ENCODE measurements at places on chromosomes 16 and 17. TPM values are rescaled to one million over a fixed set of nuclear protein-coding genes. Genes with fewer than 3 reads are reported as not detected.
A peak's percentile ranks its signal among the peaks of the same experiment; 100 is the strongest.

GRCh38 chr16:55403464-55403863 is 75.5 kb upstream of the MMP2 start:
- no peaks in the 10 kb centered on the region for H3K36me3 ChIP-seq
- H3K4me1 ChIP-seq = no peaks in the 10 kb centered on the region
- H3K27ac ChIP-seq = no peak overlapping the region
- no peak overlapping the region for H3K4me3 ChIP-seq
- DNase-seq = no peak

The EPOP gene
- 34.9 TPM for total RNA-seq

The CNTNAP4 gene
- total RNA-seq = not detected

DNA sequence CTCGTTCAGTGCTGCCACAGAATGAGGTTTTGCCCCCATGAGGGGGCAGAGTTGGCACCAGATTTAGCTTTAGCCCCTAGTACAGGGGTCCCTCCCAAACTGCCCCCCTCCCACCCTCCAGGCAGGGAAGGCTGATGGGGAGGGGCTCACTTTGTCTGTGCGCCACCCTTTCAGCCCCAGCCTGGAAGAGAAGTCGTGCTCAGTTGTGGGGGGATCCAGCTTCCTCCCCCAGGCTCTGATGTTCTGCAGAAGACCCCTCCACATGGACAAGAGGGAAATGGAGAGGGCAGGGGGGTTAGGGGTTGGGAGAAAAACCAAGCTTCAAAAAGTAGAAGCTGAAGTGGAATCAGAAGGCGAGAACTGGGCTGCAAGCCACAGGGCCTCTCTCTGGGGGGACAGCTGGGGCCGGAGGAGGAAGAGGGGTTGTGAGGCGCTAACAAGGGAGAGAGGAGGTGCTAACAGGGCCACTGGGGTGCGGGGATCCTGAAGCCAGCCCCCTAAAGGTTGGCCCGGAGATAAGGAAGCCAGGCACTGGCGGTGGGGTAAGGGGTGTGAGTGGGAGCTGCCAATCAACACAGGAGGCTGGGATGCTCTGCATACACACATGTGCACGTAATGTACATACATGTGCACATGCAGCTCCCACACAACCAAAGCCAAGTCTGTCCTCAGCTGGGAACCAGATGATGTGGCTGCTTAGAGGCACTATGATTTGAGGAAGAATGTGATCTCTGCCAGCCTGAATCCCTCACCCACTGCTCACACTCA is 7.0 kb upstream of the TMEM92 start:
- H3K27me3 ChIP-seq = peaks cover 4% of the 10 kb centered on the region
- no peak overlapping the region for H3K27ac ChIP-seq
- H3K4me1 ChIP-seq = peaks cover 8% of the 10 kb centered on the region
- H3K4me3 ChIP-seq = no peak overlapping the region
- H3K36me3 ChIP-seq = no peaks in the 10 kb centered on the region

DNA sequence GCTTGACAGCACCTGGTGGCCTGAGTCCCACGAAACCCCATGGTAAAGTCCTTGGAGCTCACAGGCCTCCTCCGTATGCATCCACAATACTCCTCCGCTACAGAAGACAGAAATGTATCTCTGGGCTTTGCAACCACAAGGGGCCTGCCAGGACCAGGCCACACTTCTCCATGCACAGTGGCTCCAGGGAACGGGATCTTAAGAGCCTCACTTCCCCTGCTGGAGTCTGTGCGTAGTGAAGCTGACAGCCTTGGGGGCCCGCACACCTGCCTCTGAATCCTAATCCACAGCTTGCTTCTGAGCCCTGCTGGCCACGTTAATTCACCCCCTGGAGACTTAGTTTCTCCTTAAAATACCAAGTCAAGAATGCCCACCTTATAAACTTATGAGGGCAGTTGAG is 125.7 kb downstream of the COPRS start:
- DNase-seq = no peak
- no peaks in the 10 kb centered on the region for H3K27me3 ChIP-seq
- H3K36me3 ChIP-seq = no peaks in the 10 kb centered on the region
- no peak overlapping the region for H3K4me3 ChIP-seq

DNA sequence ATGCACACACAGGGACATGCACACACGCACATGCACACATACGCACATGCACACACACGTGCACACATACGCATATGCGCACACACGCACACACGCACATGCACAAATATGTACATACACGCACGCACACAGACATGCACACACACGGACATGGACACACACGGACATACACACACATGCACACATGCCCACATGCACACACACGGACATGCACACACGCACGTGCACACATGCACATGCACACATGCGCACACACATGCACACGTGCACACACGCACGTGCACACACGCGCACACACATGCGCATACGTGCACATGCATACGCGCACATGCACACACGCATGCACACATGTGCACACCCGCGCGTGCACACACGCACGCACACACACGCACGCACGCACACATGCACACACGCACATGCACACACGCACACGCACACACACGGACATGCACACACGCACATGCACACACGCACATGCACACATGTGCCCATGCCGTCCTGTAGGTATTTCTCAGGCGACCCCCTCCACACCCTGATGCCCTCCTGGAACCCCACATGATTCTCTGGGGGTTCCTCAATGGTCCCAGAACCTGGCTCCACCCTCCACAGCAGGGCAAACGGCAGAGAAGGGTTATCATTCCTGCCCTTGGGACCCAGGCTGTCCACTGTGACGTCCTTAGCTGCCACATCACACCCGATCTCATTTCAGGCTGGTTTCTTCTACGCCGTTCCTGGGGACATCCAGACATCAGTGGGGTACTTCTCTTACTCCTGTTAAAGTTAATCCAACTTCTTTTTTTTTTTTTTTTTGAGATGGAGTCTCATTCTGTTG is 9.6 kb upstream of the RBFOX3 start:
- H3K27ac ChIP-seq = no peak overlapping the region
- H3K27me3 ChIP-seq = no peaks in the 10 kb centered on the region
- no peak for DNase-seq
- H3K4me3 ChIP-seq = no peak overlapping the region
- H3K36me3 ChIP-seq = no peaks in the 10 kb centered on the region
- no peaks in the 10 kb centered on the region for H3K4me1 ChIP-seq

The TNFRSF13B gene
- not detected for total RNA-seq

DNA sequence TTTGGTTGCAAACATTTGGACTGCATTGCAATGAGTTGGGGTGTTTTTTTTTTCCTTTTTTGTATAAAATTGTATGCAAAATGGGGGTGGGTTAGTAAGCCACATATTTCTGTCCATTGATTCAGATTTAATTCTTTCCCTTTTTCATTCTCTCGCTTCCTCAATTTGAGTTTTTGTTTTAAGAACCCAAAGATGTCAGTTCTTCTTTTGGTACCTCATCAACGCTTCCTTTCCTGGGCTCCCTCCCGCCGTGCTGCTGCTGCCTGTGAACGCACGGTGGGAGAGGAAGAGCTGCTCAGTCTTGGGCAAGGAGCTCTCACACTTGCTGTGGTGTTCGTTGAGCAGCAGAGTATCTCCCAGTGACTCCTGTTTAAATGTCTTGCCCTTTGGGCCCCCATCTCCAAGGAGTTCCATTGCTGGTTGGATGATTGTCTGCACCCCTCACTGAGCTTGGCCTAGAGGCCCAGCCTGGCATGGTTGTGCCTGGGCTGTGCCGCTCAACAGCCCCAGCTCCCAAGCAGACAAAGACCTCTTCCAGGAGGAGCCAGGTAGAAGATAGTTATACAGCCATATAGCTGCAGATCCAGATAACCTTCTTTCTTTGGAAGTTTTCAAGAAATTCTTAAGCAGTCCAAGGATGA is 13.6 kb downstream of the UBFD1 start:
- no peaks in the 10 kb centered on the region for H3K4me1 ChIP-seq
- H3K4me3 ChIP-seq = no peak overlapping the region
- DNase-seq = no peak
- no peaks in the 10 kb centered on the region for H3K27me3 ChIP-seq
- no peak overlapping the region for H3K27ac ChIP-seq
- peaks cover 55% of the 10 kb centered on the region for H3K36me3 ChIP-seq

DNA sequence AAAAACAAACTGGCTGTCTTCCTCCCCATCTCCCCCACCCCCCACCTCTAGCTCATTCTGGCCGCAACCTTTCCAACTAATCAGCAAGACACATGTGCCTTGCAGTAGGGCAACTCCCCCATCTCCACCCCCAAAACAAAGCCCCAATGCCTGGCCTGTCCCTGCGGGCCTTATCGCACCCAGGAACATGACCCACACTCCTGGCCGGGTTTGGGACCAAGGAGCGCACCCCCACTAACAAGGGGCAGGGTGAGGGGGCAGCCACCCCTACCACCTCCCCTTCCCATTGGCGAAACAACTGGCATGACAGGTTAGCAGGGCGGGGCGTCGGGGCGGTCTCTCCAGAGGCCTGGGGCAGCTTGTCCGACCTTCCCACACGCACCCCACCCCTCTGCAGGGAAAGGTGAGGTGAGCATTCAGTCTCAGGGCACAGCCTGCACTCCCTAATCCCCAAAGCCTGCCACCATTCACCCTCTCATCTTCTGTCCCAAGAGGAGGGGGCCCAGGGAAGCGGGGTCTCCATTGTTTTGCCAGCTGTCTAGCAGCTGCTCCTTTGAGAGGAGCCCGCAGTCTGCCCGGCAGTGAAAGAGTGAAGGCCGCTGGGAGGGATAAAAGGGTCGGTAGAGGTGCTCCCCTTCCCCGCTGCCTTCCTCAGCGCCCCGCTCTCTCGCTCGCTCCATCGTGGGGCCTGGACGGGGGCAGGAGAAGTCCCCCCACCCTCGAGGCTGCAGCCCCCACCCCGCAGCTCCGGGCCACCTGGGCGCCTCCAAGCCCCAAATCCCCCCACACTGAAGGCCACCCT is 765 bp downstream of the MYO18A start:
- no peak overlapping the region for H3K27ac ChIP-seq
- peaks cover 11% of the 10 kb centered on the region for H3K27me3 ChIP-seq
- peak overlapping the region; percentile 57 for H3K4me3 ChIP-seq
- no peaks in the 10 kb centered on the region for H3K36me3 ChIP-seq
- peaks cover 12% of the 10 kb centered on the region for H3K4me1 ChIP-seq
- DNase-seq = no peak

- peaks cover 27% of the 10 kb centered on the region for H3K36me3 ChIP-seq
- peak overlapping the region; percentile 85 for H3K27ac ChIP-seq
- DNase-seq = no peak
- H3K4me1 ChIP-seq = peaks cover 33% of the 10 kb centered on the region
Measured at GRCh38 chr17:75048249-75048878, 1.3 kb downstream of the KCTD2 start.

DNA sequence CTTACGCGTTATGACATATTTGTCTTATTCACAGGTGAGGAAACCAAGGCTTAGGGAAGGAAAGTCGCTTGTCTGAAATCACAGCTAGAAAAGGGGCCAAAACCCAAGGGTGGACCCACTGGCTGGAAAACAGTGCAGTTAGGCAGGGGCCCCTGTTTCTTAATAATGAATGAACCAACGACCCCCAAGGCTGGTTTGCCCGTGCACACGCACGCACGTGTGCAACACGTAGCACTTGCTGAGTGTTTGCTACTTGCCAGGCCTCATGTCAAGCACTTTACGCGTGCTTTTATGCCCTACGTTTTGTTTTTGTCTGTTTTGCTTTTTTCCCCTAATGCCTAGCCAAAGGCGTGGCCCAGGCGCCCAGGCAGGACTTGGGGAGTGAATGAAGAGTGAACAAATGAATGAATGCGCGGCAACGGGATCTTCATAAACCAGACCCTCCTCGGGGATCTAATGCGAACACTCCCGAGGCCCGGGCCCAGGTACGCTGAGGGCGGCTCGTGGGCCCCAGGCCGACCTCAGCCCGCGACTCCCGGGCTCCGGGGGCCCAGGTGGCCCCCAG is 571 bp upstream of the USP10 start:
- peak overlapping the region; percentile 82 for H3K4me3 ChIP-seq
- peaks cover 6% of the 10 kb centered on the region for H3K36me3 ChIP-seq
- no peak for DNase-seq

The ZDHHC1 gene
- total RNA-seq = 1.5 TPM

The ARHGAP27 gene
- total RNA-seq = 50.7 TPM

GRCh38 chr16:67101311-67102082 is 8.2 kb upstream of the PHAF1 start:
- peaks cover 25% of the 10 kb centered on the region for H3K36me3 ChIP-seq
- no peak for DNase-seq
- peaks cover 6% of the 10 kb centered on the region for H3K4me1 ChIP-seq
- no peak overlapping the region for H3K27ac ChIP-seq
- no peak overlapping the region for H3K4me3 ChIP-seq
- no peaks in the 10 kb centered on the region for H3K27me3 ChIP-seq

The NAGS gene
- 0.28 TPM for total RNA-seq

DNA sequence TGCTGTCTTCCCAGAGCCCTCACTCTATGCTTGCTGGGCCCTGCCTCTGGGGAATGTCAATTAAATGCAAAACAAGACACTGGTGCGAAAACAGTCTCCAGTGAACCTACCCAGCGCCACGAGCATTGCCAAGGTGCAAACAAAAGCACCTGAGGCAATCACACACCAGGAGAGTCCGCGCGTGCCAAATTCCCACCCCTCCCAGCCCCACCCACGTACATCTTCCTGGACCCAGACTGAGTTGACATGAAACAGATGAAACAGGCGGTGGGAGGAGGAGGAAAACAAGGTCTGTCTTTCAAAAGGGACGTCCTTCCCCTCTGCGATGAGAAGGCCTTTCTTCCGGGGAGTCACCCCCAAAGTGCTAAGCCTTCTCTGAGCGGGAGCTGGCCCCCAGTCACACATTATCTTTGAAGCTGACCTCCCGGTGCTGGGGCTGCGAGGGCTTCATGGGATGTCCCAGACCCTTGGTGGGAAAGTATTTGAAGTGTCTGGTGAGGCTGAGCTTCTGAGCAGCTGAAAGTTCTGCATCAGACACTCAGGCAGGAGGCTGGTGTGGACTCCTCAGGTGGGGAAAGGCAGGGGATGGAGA is 200.4 kb downstream of the AXIN2 start:
- no peak overlapping the region for H3K27ac ChIP-seq
- no peak for DNase-seq
- H3K4me1 ChIP-seq = peaks cover 11% of the 10 kb centered on the region
- no peak overlapping the region for H3K4me3 ChIP-seq
- no peaks in the 10 kb centered on the region for H3K36me3 ChIP-seq

GRCh38 chr17:47686276-47686635 is 7.7 kb upstream of the TBKBP1 start:
- H3K27ac ChIP-seq = no peak overlapping the region
- peaks cover 10% of the 10 kb centered on the region for H3K4me1 ChIP-seq
- peaks cover 57% of the 10 kb centered on the region for H3K36me3 ChIP-seq
- no peak overlapping the region for H3K4me3 ChIP-seq
- DNase-seq = no peak

DNA sequence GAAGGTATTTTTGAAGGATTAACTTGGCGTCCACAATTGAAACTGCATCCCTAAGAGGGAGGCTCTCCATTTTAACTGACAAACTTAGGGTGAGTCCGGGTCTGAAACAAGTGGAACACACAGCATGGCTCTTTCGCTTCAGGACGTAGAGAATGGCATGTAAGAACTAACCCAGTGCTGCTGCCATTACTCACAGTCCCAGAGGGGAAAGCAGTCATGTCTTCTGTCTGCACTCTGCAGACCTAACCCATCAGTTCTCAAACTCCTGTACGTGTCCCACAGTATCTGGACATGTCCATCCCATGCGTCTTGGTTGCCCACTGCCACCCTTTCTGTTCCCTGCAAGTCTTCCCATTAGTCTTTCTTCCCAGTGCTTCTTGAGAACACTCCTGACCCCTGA is 563 bp downstream of the ST6GALNAC1 start:
- no peak overlapping the region for H3K4me3 ChIP-seq
- no peak for DNase-seq
- no peaks in the 10 kb centered on the region for H3K4me1 ChIP-seq

- no peak overlapping the region for H3K27ac ChIP-seq
- H3K4me3 ChIP-seq = no peak overlapping the region
- no peaks in the 10 kb centered on the region for H3K36me3 ChIP-seq
- H3K4me1 ChIP-seq = no peaks in the 10 kb centered on the region
- no peak for DNase-seq
- no peaks in the 10 kb centered on the region for H3K27me3 ChIP-seq
Measured at GRCh38 chr17:69879576-69879975, 195.4 kb upstream of the KCNJ16 start.
